Activated T-helper 1 cell treated with anti-CD3 and anti-CD28 coated beads, Interleukin-12 subunit alpha, Interleukin-12 subunit beta, Interleukin-2, Interleukin-4 antibody, amounts not matched to agents 30 ng/mL and 10 ng/mL and 1 ng/mL, durations not matched to agents 14 hours and 24 hours and 36 hours (primary cell): ENCODE measurements at places on chromosomes 5 and 9. TPM values are rescaled to one million over a fixed set of nuclear protein-coding genes. Genes with fewer than 3 reads are reported as not detected.

Gene LSM11
- total RNA-seq, result 8.8 and 9.0 TPM in 2 replicates

DNA sequence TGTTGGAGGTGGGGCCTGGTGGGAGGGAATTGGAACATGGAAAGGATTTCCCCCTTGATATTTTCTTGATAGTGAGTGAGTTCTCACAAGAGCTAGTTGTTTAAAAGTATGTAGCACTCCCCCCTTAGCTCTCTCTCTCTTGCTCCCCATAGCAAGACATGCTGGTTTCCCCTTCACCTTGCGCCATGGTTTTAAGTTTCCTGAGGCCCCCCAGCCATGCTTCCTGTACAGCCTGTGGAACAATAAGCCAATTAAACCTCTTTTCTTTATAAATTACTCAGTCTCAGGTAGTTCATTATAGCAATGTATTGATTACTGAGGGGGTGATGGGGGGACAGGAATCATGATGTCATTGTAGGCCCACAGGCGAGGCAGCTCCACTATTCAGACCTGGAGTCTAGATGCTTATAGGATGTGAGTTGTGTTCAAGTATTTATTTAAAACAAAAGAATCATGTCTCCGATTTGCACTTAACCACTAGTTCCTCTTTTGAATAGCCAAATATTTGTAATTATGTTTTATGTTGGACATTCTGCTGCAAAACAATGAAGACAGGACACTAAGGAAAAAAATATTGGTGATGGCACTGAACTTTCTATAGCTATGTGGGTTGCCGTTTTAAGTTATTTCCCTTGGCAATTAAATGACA lies 156.6 kb downstream of the TMEM38B start:
- no peak for DNase-seq

DNA sequence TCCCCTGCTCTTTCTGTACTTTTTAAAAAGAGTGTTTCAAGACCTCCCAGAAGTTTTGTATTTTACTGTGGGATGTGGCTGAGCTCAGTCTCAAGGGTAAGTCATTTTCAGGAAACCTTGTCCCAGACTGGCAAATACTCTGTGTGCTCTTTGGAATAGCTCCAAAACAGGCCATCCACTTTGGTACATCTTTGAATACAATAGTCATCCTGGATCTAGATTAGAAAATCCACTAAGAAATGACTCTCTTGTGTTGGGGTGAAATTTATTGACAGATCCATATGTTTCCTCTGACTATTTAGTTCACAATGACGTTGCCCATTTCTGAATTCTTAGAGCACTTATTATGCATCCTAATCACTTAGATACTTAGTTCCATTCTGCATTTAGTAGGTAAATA lies 95.2 kb downstream of the PLCXD3 start:
- DNase-seq, result no peak

DNA sequence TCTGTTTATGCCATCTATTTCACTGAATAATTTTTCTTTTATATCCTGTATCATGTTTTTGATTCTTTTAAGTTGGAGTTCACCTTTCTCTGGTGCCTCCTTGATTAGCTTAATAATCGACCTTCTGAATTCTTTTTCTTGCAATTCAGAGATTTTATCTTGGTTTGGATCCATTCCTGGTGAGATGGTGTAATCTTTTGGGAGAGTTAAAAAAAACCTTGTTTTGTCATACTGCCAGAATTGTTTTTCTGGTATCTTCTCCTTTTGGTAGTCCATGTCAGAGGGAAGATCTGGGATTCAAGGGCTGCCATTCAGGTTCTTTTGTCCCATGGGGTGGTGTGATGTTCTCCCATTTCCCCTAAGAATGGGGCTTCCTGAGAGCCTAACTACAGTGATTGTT lies 800.8 kb upstream of the TYRP1 start:
- DNase-seq, result no peak

- DNase-seq, result no peak
Observed at GRCh38 chr9:75669721-75670120, 220.8 kb upstream of the PCSK5 start.

GRCh38 chr9:132997591-132997990 lies 19.1 kb downstream of the GFI1B start:
- no peak for DNase-seq

DNA sequence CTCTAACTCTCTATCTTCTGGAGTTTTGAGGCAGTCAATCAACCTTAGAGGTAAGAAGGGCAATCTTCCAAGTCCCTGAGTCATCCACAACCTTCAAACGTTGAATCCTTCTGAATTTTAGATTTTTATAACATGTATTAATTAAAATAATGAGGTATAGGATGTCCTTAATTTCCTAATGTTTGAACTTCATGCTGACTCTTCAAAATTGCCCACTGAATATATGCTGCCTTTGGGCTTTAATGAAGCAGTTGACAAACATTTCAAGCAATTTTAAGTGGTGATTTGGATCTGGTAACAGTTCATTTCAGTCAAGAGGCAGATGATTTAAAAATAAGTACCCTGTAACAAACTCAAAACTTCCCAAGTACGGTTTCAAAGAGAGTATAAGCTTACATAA lies 26.0 kb downstream of the ERP44 start:
- no peak for DNase-seq

DNA sequence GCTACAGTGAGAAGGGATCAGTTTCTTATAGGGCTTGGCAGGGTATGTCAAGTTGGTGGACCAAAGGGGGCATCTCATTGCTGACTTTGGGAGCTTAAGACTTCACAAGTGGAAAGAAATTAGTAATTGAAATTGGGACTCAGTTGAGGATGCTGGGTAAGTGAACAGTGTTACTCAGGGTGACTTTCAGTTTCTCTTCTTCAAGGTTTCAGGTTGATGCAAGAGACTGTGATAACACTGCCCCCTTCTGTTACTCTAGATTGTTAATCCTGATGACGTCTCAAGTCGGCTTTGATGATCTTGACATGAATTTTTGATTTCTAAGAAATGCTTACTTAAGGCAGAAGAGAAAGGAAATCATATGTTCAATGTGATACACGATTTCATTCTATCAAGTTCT lies 21.3 kb downstream of the KCTD16 start:
- peak; percentile 48 for DNase-seq

GRCh38 chr5:58649716-58650115 lies 66.8 kb downstream of the RAB3C start:
- no peak for DNase-seq
